ENCODE measurements at places on chromosomes 5 and 9.

GRCh38 chr5:126464016-126464415 lies 40.8 kb downstream of the GRAMD2B start:
- DNase-seq, result no peak

DNA sequence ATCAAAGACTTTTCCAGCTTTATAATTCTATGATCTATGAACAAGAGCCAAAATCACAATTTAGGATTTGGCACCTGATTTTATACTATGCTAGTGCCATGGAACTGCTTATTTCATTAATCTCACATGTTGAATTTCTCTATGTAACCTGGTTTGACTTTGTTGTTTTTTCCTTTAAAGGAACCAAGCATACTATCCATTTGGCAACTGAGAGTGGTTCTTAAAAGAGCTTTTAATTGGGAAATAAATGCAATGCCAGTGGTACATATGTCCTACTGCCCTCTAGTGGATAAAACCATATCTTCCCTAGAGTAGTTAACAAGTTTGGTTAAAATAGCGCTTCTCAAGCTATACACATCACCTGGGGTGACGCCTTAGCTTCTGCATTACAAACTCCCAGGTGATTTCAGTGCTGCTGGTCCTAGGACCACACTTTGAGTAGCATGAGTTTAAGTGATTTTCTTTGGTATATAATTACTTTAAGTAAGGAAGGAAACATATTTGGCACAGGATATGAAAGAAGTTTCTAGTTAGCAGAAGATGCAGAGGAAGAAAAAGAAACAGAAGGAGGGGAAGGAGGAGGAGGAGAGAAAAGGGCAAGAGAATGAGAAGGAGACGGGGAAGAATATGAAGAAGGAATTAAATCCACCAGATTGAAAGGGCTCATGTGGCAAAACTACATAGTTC lies 56.8 kb downstream of the FGF10 start:
- peak; percentile 64 for DNase-seq

DNA sequence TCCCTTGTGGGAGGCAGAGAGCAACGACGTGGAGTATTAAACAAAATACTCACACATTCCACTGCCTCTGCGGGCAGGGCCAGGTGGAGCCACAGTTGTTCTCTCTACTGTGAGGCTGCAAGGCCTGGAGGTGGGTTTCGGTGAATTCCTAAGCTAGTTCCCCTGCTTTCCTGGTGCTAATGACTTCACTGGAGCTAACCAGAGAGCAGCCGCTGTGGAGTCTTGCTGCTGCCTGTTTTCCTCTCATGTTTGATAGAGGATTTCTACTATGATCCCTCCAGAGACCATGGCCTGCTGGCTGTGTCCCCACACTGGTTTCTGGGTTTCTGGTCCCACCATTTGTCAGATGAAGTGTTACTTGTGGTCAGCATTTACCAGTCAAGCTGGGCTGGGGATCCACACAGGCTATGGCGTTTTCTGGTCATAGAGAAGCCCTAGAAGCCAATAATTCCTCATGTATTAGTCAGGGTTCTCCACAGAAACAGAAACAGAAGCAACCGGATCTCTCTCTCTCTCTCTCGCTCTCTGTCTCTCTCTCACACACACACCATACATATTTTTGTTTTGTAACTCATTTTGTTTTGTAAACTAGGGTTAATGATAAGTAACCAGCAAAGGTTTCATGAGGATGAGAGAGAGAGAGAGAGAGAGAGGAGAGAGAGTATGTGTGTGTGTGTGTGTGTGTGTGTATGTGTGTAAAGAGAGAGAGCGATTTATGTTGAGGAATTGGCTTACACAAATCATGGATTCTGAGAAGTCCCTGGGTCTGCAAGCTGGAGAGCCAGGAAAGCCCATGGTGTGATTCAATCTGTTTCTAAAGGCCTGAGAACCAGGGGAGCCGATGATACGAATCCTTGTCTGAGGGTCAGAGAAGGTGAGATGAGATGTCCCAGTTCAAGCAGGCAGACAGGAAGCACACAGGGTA lies 403.0 kb downstream of the GADD45G start:
- no peak for DNase-seq

DNA sequence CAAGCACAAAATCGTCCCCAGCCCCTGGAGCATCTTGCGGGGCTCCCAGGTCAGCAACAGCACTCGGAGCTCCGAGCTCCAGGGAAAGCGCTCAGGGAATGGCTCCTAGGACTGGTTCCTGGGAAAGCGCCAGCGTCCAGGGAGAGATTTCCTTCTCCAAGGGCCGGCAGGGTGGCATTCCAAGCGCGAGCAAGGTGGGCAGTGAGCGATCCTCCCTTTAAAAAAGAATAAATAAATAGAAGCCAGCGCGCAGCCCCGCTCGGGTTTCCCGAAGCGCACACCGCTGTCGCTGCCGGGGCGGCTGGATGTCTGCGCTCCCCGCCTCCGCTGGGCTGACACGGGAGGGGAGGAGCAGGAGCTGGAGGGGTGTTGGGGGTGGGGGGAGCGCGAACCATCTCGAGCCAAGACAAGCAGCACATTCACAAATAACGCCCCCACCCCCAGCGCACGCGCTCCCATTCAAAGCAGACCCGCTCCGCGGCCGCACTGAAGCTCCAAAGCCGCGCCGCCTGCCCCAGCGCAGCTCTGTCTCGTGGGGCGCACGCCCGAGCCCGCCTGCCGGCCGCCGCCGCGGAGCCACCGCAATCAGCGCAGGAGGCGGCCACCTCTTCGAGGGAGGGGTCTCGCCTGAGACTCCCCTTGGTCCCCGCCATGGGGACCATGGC lies 327.4 kb downstream of the SH3GL2 start:
- DNase-seq, result no peak

GRCh38 chr5:154118893-154119336 lies 71.6 kb upstream of the GALNT10 start:
- DNase-seq, result no peak

- DNase-seq, result no peak
These were observed 82.7 kb upstream of the TAF11L2 start for GRCh38 chr5:17415321-17415758.

DNA sequence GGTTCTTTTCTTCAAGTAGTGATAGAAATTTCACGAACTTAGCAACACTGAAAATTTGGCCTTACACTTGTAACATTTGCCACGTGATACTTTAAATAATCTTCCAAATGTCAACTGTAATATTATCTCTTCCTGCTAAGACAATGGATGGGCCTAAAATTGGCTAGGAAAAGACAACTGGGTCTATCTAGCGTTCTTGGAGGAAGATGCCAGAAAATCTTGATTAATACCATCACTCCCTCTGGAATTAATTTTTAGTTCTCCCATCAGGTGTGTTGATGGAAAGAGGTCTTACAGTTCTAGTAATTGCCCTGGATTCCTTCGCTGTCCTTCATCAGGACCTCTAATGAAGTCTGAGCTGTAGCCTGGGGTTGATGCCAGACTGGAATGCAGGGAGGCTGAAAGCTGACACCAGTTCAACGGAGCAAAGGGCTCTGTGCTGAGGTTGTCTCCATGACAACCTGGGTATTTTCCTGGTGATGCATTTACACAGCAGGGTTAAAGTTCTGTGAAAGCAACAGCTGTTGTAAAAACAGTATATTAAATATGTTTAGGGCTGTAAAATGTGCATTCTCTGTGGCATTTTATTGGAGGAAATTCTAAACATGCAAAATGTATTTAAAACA lies 92.3 kb downstream of the GAS1 start:
- DNase-seq, result no peak

GRCh38 chr5:98111686-98112085 lies 661.8 kb upstream of the RGMB start:
- DNase-seq, result no peak

DNA sequence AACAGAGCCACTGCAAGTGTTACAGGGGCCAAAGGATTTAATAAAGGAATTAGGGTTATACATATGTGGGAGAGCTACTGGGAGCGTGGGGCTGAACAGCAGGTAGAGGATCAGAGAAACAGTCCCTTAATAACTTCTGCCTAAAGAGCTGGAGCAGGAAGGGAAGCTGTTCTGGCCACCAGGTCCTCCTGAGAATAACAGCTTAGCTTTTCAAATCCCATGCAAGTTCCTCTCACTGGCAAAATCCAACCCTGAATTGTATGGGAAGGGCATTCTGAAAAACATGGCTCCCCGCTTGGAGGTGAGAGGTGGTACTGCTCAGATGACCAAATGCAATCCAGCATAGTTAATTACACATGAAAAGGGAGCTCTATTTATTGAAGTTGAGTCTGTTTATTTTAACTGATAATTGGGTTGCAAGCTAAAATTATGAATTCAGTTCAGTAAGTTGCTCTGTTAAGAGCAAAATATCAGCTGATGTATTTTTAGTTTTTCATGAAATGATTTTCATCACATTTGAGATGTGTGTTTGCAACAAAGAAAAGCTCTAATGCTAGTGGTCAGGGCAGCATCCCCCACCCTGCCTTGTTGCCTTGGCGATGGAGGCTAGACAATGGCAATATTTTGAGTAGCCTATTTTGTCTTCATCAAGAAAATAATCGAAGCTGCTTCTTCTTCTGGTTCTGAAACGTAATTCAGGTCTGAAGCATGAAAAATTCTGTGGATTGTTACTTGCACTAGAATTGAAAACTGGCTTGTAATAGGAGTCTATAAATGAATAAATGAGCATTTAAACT lies 58.4 kb upstream of the SH3GL2 start:
- DNase-seq, result no peak

DNA sequence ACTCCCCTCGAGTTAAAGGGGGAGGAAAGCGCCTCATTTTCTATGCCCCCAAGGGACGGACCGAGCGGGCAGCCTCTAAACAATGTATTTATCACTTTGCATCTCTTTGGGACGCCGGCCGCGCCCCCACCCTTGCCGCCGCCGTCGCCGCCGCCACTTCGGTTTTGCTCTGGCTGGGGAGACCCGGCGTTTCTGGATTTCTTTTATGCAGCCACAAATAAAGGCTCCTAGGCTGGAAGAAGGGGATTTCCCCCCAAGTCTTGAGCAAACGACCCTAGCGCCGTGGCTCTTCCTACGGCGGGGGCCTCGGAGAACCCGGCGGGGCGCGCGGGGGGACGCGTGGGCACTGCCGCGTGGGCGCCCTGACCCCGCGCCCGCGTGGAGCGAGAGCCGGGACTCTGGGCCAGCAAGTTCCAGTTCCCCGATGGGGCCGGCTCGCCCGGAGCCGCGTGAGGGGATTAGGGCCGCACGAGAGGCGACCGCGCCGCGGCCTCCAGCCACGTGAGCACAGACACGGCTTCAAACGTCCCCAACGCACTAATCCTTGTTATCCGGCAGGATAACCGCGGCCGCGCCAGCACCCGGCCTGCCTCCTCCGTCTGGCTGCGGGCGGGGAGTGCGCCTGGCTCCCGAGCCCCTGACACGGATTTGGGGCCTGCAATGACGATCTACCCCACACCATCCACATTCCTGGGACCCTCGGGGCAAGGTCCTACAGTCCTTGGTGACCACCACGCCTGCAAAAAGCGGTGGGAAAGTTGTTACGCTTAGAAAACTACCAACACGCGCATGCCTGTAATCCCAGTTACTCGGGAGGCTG lies 7.9 kb upstream of the NEUROG1 start:
- DNase-seq, result no peak

GRCh38 chr5:40447438-40447837 lies 232.3 kb upstream of the PTGER4 start:
- no peak for DNase-seq

- no peak for DNase-seq
These were observed 39.1 kb upstream of the CTNNAL1 start for GRCh38 chr9:109052416-109052815.

DNA sequence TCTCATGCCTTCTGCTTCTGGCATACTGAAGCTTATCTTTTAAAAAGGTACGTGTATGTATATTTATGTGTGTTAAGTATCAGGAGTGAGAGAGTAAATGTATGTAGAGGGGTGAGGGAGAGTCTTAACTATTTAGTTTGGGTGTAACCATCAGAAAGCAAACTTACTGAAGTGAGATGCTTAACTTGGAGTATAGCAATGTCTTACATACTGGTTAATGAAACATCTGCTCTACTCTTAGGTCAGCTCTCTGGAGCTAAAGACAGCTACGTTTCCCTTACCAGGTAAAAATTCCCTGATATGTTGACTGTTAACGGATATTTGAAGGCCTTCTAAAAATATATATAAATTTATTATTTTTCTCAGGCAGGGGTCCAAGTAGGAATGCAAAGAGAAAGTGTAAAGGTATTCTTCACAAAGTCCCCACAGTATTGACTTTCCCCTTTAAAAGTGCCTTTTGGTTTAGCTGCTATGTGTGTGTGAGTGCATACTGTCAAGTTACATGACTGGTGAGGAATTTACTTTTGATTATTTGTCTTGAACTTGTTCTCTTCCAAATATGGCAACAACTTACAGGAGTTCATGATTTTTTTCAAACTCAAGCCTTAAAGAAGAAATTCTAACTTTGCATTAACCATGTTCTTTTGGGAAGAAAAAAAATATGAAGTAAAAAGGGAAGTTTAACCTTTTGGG lies 12.3 kb upstream of the C5orf24 start:
- no peak for DNase-seq

GRCh38 chr5:89572696-89573095 lies 689.7 kb upstream of the MEF2C start:
- DNase-seq, result no peak

- DNase-seq, result no peak
These were observed 1087.7 kb upstream of the SEMA6A start for GRCh38 chr5:117662361-117662760.

Data from SK-N-MC (cell line).